Karpas-422 (cell line): ENCODE measurements at places on chromosomes 16 and 17.

DNA sequence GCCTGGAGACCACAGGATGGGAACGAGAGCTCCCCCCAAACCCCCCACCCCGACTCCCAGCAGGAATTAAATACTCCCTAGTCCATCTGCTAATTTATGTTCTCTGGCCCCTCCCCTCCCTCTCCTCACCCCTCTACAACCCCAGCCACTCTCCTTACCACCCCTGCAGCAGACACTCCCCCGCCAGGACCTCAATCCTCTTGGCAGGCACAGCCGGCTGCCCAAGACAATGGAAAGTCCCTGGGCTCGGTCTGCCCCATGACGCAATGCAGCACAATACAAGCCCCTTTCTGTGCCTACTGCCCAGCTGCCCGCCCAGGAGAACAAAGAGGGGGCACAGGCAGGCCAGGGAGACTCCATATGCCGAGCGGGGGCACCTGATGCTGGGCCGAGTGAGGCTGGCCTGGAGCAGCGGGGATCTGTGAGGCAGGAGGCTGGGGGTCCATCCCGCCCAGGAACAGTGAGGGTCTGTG, 30.3 kb upstream of the CDC42EP4 start:
- DNase-seq, result no peak

DNA sequence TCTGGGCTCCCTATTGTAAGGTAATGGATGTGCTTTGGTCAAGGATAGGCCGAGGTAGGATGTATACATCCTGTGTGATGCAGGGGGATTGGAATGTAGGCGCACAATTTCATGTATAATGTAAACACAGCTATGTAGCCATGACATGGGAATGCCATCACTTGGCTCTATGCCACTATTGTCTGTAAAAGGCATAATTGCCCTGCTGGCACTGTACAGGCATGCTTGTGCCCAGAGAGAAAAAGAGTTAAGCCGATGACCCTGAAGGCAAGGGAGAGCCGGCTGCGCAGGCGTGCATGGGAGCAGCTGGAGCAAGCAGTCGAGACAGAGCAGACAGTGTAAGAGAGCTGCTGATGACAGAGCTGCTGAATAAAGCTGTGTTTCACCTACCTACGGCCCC, 212.5 kb upstream of the CPHXL start:
- DNase-seq, result no peak

- no peak for DNase-seq
These were observed 31.8 kb upstream of the PRM1 start for GRCh38 chr16:11312718-11313492.

- DNase-seq, result no peak
These were observed 6.6 kb upstream of the PDP2 start for GRCh38 chr16:66873685-66874055.

DNA sequence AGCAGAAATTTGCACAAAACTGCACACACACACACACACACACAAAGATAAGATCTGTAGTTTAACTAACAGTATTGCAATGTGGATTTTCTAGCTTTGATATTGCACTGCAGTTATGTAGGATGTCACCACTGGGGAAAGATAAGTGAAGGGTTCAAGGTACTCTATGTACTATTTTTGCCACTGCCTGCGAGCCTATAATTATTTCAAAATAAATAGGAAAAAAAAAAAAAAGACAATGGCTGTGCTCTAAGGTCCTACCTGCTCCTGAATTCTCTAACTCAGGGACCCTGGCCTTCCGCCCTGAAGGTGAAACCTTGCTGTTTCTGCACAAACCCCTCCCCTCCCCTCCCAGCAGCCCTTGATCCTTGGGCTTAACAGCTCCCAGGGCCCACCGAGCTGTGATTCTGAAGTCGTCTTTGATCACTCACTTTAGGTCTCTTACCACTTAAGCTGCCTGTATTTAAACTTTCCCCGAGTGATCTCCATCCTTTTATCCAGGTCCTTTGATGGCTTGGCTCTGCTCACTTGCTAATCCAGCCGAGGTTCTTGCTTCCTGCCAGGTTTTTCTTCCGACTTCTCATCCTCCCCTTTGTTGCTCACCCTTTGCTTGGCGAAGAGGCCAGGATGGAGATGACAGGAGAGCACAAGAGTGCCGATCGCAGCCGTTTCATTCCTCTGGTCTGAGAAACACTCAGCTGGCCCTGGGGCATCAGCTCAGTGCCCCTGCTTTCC, 37.7 kb downstream of the TMEM114 start:
- DNase-seq, result no peak

DNA sequence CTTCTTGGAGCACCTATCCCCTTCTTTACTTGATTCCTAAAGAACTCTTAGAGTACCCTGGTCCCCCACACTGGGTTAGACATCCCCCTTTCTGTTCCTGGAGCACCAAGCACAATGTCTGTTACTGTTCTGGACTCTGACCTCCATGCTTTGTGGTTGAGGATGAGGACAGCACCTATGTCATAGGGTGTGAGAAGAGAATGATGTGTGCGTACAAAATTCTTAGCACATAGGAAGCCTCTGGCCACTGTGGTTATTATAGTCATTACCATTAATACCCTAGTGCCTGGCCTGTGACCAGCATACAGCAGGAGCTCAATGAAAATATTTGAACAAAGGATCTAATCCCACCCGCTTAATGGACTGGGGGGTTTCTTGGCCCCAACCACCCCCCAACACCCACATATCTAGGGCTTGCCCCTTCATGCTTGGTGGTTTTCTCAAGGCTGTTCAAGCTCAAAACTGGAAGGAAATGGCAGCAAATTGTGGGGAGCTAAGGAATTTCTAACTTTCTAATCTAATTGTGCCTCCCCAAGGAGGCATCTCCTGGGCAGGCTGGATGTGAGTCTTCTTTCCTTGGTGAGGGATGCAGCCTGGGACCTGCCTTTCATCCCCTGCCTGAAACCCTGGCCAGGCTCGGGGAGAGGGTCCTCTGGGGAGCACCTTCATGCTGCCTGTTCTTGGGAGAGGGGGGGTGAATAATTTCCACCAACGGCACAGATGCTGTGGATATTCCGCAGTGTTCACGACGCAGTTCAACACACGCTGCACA, 1.5 kb upstream of the CMIP start:
- no peak for DNase-seq

- DNase-seq, result peak; percentile 89
These were observed 22.2 kb downstream of the CLTC start for GRCh38 chr17:59641799-59642484.

DNA sequence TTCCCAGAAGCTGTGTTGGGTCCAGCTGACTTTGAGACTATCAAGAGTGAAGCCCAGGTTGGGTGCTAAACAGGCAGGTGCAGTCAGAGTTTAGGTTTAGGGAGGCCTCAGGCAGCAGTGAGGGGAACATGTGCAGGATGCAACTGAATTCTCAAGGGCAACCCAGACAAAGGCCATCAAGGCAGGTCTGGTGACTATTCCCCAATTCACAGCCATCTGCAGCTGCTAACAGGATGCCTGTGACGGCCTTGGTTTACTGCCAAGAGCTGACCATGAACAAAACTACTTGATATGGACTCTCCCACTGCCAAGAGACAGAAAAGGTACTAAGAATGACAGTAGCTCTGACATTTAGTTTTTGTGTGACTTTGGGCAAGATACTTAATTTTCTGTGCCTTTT, 45.2 kb upstream of the BCAR1 start:
- no peak for DNase-seq

- DNase-seq, result no peak
These were observed 885 bp upstream of the SLC35B1 start for GRCh38 chr17:49708515-49709183.
